ENCODE measurements at places on chromosomes 12 and 14.
A peak's percentile ranks its signal among the peaks of the same experiment; 100 is the strongest.

- no peak for DNase-seq
Measured at GRCh38 chr14:90551733-90552464, 155.1 kb downstream of the CALM1 start.

GRCh38 chr12:118409834-118410233, 33.5 kb downstream of the SUDS3 start:
- no peak for DNase-seq

- no peak for DNase-seq
Measured at GRCh38 chr14:56555921-56556570, 23.6 kb upstream of the TMEM260 start.

GRCh38 chr12:112185093-112185923, 59.9 kb downstream of the TRAFD1 start:
- DNase-seq = no peak

DNA sequence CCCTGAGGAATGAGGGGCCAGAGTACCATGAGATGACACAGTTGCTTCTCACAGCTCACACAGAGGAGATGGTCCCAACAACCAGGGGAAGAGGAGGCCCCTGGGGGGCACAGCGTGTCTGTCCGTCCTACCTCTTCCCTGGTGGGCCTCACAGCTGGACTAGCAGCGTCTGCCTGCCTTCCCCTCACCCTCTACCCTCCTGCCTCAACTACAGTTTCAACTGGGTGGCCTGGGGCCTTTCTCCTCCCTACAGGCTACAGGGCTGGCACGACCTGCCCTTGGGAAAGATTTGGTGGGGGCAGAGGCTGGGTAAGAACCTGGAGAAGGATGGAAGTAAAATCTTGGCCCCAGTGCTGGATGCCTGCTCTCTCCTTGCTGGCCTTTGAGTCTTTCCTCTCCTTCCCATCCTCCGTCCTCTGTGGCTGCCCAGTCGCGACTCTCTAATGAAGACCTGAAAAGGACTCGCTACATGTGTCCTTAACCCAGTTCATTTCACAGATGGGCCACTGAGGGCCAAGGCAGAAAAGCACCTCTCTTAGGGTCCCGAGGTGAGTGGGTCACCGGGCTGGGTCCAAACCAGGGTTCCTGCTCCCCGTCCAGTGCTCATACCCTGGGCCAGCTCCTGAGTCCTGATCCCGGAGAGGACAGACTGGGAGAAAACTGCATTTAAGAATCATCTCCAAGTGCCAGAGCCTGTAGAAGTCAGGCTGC, 232.5 kb downstream of the BCL11B start:
- DNase-seq = no peak

DNA sequence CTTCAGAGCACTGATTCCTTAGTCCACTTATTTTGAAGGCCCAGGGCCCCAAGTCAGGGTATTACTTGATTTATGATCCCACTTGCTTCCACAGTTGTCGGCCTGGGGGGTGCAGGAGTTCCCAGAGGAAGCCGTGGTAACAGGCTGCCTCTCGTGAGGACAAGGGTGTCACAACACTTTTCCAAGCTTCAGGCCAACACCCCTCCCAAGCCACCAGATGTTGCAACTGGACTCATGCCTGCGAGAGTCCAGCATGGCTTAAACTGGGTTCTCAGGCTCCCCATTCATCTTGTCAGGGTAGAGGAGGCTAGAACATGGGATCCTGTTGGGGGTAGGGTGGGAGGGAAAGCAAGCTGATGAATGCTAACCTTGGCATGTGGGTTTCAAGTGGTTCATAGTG, 56.1 kb downstream of the BMP4 start:
- DNase-seq = no peak

- no peak for DNase-seq
Measured at GRCh38 chr14:74034572-74034971, 15.4 kb downstream of the BBOF1 start.

DNA sequence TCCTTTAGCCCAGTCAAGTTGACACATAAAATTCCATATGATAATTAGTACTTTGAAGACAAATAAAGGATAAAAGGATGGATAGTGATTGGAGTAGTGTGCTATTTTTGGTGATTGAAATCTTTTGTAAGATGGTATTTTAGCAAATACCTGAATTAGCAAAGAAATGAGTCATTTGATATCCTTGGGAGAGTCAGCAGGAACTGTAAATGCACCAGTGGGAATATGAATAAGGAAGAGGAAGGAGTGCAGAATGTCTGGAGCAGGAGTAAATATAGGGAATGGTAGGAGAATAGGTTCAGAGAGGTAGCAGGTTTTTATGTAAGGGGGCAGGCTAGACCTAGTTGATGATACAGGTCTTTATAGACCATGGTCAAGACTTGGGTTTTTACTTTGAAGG, 75.0 kb downstream of the TRMT5 start:
- DNase-seq = no peak

GRCh38 chr14:104982548-104983230, 2.9 kb upstream of the CLBA1 start:
- no peak for DNase-seq

DNA sequence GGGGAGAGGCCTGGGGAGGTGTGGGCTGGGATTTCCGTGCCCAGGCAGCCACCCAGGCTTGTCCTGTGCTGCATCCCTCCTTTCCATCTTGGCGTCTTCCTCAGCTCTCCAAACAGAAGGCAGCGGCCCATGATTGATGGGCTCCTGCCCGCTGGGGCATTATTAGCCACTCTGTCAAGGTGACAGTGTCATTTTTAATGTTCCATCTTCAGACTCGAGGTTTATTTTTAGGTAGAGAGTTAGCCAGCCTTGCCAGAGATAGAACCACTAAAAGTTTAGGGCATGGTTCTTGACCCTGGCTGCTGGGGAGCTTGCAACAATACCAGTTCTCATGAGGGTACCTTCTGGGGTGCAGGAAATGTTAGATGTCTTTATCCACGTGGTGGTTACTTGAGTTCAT, 90.1 kb downstream of the AACS start:
- DNase-seq = no peak

DNA sequence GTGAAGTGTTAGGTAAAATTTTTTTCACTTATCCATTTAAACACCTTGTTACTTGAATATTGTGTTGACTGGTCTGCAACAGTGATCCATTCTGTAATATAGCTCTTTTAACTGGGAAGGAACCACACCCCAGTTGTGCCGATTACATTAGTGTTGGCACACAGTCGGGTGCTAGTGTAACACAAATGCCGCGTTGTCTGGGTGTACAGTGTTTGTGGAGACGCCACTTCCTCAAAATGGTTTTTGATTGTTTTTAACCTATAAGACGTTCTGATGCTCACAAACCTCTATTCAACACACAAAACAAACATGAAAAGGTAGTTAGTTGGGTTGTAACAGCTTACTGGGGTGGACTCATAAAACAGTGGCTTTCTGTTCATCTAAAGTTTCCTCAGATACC, 48.0 kb upstream of the TRAF3 start:
- DNase-seq = no peak

- no peak for DNase-seq
Measured at GRCh38 chr14:54919330-54919729, 16.7 kb upstream of the GCH1 start.

- no peak for DNase-seq
Measured at GRCh38 chr12:78764913-78765312, 99.7 kb upstream of the SYT1 start.

GRCh38 chr12:57693317-57693658, 644 bp upstream of the OS9 start:
- DNase-seq = no peak

DNA sequence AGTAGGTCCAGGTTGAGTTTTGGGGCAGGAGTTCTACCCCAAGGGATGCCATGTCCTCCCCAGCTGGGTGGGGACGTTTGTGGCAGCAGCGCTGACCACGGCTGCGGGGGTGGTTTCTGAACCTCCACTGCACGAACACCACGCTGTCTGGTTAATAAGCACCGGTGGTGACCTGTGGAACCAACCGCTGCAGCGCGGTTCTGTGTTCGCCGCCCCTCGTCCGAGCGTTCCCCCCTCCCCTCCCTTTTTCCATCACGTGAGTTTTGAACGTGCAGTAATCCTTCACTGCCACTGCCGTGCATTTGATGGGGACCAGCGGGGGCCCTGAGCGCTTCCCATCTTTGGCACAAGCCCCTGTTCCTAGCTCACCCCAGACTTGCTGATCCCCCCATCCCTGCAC, 6.4 kb upstream of the ADSS1 start:
- DNase-seq = no peak

- DNase-seq = no peak
Measured at GRCh38 chr12:125983094-125983783, 918.0 kb downstream of the AACS start.

DNA sequence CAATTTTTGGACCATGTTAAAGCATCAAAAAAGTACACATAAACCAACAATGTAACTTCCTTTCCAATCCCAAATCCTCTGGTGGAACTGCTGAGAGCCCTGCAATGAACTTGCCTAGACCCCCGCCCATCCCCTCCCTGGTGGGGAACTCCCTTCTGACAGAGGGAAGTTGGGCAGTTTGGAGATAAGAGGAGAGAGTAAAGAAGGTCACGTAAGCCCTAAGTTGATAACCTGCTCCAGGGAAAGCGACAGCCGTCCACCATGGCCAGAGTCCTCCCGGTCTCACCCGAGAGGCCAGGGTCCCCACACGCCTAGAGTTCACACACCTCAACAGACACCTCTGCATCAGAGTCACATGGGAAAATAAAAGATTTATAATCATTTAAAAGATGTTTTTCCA, 138.7 kb downstream of the EGLN3 start:
- DNase-seq = no peak

GRCh38 chr14:46250113-46250703, 401.4 kb downstream of the RPL10L start:
- no peak for DNase-seq

- no peak for DNase-seq
Measured at GRCh38 chr12:55972042-55972441, 1.8 kb upstream of the RAB5B start.

DNA sequence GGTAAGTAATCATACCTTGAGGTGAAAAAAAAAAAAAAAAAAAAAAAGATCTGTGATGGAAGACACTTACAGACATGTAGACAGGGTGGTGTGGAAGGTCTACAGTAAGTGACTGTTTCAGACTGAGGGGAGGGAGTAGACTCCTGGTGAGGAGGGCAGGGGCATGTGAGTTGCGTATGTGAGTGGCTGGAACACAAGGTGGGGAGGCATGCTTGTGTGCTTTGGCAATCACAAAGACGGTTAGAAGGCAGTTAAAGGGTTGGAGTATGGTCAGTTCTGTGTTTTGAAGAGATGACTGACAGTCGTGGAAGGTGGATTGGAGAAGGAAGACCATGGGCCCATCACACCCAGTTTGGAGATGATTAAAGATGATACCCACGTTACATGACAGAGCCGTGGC, 65.2 kb downstream of the ETV6 start:
- DNase-seq = no peak

- no peak for DNase-seq
Measured at GRCh38 chr12:14280921-14281320, 84.6 kb upstream of the ATF7IP start.

DNA sequence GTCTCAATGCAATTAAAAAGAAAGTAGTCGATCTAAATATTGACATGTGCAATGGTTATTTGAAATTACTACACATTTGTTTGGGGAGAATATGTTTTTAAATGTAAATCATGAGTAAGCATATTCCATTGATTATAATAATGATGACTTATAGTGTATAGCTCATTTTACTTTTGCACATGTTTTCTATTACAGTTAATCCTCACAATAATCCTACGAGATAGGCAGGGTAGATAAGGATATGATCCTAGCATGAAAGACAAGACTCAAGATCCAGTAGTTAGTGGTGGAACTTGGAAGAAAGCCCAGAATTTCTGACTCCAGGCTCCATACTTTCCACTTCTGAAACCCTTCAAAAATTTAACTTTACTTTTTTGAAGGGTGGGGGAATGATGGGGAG, 94.0 kb downstream of the NAV3 start:
- no peak for DNase-seq

- DNase-seq = no peak
Measured at GRCh38 chr14:37721976-37722659, 126.7 kb downstream of the TTC6 start.

GRCh38 chr14:49972823-49973222, 79.9 kb downstream of the ARF6 start:
- DNase-seq = peak; percentile 85
